ENCODE measurements at places on chromosomes 1 and 21.

- DNase-seq = peak; percentile 68
Measured at GRCh38 chr1:48817505-48818114, 40.9 kb upstream of the BEND5 start.

DNA sequence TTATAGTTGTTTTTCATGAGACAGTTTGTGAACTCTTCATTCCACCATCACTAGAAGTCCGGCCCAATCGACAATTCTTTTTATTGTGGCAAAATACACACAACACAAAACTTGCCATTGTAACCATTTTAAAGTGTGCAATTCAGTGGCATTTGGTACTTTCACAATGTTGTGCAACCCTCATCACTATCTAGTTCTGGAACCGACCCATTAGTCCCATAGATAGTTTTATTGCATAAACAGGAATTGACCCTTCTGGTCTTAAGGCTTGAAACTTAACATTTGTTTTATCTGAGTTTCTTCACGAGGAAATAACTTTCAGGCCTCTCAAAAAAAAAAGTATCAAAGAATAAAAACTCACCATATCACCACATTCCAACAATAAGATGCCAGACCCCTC, 8.8 kb upstream of the PPIE start:
- DNase-seq = no peak

DNA sequence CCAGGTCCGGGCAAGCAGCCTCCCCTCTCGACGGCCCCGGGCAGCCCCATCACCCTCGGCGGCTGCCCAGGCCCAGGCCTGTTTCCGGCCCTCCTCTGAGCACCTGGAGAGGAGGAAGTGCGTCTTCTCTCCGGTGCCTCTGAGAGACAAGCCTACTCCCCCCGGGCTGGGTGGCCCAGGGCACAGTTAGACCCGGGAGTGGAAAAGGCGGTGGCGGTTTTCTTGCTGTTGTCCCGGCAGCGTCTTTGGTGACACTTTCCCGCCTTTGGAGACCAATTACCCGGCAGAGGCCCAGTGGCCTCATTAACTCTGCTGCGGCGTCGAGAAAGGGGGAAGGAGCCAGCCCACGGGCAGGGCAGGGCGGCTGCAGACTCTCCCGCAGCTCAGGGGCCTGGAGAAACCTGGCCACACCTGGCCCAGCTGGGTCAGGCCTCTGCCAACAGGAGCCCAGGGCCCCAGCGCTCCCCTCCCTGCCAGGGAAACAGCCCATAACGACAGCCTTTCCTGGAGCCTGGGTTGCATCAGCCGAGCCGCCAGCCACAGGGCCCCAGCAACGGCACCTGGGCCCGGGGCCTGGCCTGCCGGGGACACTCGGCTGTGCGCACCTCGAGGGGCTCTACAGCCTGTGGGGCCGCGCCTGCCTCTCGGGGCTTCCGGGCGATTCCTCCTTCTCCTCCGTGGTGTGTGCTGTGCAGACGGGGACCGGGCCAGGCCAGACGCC, 28.4 kb upstream of the C1orf159 start:
- DNase-seq = no peak

DNA sequence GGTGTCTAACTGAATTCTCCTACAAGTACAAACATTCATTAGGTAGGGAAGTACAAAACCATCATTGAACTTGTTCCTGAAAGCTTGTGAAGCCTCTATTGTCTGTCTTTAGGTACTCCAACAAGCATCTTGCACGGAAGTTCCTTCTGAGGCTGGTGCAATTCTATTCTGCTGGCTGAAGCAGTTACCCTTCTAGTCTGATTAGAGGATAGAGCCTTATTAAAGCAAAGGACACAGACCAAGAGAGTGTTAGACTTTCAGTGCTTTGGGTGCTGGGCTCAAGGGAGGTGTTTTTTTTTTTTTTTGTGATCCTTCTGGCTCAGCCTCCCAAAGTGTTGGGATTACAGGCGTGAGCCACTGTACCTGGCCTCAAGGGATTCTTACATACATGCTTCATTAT, 43.8 kb downstream of the HHAT start:
- no peak for DNase-seq

- no peak for DNase-seq
Measured at GRCh38 chr1:24864370-24864777, 65.7 kb downstream of the RUNX3 start.

GRCh38 chr1:110239441-110240430, 29.6 kb downstream of the KCNC4 start:
- no peak for DNase-seq

DNA sequence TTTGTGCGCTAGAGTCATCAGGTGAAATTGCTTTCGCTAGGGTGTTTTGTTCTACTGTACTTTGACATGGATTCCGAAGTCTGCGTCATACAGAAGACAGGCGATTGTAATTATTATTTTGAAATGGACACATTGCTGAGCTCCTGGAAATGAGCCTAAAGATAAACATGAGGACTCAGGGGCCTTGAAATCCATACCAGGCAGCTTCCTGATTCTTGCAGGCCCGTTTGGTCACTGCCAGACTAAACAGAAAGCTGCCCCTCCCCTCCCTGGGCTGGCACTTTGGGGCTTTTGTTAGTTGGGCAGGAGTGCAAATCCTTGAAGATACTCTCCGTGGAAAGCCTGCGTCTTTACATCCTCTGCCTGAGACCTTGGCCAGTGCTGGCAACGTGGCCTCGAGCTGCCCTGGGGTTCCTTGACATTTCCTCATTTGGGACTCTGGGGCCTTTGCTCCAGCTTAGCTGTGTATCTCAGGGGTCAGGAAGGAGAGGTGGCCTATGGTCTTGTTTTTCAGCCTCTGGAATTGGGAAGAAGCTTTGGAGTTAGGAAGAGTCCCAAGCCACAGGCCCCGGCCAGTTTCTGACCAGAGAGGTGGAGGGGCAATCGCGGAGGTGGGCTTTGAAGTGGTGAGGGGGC, 26.9 kb upstream of the KCNE2 start:
- DNase-seq = no peak

DNA sequence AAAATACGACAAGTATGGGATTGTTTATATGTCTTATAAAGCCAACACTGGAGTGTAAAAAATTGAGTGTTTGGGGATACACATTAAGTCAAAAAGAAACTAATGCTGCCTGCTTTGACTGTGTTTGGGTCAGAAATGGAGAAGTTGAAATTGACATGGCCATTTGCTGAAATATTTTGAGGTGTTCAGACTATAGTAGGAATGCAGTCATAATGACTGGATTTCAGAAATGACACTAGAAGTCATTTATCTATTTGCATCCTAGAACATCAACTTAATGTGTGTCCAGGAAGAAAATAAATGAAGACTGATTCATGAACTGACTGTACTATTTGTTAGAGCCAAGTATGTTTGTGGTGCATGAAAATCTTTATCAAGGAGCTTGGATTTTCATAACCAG, 28.4 kb downstream of the RASAL2 start:
- DNase-seq = no peak

DNA sequence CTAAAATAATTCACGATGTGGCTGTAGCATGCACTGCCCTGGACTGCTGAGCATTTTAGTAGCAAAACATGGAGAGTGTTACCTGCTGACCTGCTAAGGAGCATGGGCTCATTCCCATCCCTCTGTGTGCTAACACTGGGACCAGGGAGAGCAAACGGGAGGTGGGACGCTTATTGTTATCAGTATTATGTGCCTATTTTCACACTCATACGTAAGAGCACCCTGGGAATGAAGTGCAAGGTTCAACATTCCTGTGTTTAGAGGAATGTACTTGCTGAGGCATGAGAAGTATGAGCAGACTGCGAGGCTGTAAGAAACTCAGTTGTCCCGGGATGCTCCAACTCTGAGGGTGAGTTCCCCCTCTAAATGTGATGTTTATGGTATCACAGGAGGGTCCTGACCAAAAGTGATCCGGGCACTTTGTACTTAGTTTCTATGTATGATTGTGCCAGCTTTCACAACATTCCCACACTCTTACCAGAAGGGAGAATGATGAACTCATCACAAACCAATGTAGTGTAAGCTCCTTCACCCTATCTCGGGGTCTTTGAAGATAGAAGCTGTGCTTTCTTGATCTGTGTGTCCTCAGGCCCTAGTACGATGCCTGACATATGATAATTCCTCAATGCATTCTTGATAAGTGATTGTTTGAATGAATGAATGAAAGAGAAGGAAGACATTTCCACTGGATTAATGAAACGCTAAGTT, 164.8 kb downstream of the KCNJ6 start:
- no peak for DNase-seq

DNA sequence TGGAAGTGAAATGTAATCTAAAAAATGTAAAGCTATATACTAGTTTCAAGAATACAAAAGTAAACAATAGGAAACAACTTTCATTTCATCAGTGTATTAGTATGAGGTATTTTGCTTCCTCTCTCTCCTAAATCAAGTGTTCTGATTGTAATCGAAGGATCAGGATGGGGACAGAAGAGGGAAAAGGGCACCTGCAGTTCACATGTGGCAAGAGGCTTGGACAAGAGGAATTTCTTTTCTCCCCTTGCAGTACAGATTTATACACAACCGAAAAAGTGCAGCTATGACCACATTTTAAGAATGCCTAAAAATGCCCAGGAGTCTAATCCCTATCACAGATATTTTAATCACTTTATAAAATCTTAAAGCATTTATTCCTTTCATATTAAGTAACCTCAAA, 63.7 kb downstream of the NRIP1 start:
- no peak for DNase-seq

- no peak for DNase-seq
Measured at GRCh38 chr1:204241050-204241449, 27.3 kb upstream of the GOLT1A start.

DNA sequence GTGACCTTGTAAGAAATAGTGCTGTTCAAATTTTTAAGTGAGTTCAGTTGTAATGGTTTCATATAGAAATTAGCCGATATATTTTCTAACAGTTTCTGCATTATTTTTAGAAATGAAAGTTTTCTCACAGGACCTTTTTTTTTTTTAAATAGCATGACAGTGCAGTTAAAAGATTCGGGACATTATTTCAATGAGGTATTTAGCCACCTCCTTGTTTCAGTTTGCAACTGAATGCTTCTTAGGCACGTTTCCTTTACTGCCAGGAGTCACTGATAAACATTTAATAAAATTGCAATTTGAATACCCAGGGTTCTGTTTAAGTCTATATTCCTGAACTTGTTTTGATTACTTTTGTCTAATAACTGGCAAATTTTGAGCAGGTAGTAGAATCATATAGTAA, 304.7 kb downstream of the TM2D1 start:
- DNase-seq = no peak

DNA sequence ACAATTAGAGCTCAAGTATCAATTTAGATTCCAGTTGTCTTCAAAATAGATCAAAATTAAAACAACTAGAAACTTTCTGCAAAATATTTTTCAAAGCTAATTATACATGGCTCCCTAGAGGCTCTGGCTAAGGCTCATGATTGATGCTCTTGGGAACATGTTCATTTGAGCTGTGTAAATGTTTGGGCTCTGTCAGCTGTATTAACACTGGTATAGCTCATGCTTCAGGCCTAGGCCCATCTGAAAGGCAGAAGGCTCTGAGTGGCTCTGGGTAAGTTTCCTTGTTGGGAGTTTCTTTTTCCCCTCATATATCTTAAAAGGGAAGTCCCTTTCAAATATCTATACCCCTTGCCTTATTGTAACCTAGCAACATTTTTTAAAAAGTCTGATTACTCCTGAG, 81.3 kb downstream of the UROD start:
- no peak for DNase-seq
